CD4-positive, alpha-beta memory T cell (primary cell): ENCODE measurements at places on chromosomes 5 and 9.

DNA sequence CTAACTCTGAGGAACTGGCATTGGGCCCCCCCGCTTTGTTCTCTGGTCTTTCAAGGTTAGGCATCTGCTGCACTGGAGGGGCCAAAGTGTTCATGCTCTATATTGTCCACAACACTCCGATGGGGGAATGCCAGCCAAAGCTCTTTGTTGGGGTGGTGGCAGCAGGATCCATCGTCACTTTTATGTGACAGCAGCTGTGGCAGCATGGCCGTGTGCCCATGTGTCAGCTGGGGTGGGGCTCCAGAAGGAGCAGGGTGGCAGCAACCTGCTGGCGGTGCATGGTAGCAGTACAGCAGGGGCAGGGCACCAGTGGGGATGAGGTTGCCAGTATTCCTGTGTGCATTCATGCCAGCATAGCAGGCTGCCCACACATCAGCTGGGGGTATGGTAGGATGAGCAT, 28.2 kb downstream of the ITGA2 start:
- no peak for DNase-seq

DNA sequence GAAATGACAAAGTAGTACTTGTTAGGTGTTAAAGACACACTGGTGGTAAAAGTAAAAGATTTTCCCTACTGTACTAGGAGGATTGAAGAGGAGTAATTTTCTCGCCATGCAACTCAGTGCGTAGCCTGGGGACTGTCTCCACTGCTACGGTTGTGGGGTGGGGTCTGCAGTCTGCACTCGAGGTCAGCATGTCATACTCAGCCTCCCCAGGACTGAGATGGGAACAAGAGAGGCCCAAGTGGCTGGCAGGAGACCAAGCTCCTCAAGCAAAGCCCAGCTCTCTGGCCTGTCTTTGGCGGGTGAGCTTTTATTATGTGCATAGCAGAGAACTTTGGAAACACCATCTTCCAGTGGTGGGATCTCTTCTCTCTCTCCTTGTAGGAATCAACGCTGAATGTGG, 10.4 kb downstream of the NHP2 start:
- no peak for DNase-seq

DNA sequence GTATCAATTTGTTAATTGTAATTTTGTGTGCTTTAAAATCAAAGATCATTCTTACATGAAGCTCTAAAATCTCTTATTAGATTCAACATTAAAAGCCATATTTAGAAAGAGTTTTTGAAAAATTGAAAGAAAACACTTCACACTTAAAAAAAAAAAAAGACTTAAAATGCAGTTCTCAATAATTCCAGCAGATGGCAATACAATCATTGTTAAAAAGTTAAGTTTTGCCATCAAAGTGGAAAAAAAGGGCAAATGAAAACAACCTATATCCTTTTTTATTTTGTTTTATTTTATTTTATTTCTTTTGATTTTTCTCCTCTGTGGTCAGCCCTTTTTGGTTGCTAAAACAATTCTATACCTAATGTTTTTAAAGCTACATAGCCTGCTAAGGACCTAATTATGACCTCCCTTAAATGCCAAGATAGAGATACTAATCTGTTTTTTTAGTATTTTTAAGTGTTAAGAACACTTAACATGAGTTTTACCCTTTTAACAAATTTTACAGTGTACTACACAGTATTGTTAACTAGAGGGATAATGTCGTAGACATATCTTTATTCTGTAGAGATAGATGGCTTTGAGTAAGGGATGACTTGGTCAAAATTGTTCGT, 154.2 kb upstream of the DAB2 start:
- no peak for DNase-seq

DNA sequence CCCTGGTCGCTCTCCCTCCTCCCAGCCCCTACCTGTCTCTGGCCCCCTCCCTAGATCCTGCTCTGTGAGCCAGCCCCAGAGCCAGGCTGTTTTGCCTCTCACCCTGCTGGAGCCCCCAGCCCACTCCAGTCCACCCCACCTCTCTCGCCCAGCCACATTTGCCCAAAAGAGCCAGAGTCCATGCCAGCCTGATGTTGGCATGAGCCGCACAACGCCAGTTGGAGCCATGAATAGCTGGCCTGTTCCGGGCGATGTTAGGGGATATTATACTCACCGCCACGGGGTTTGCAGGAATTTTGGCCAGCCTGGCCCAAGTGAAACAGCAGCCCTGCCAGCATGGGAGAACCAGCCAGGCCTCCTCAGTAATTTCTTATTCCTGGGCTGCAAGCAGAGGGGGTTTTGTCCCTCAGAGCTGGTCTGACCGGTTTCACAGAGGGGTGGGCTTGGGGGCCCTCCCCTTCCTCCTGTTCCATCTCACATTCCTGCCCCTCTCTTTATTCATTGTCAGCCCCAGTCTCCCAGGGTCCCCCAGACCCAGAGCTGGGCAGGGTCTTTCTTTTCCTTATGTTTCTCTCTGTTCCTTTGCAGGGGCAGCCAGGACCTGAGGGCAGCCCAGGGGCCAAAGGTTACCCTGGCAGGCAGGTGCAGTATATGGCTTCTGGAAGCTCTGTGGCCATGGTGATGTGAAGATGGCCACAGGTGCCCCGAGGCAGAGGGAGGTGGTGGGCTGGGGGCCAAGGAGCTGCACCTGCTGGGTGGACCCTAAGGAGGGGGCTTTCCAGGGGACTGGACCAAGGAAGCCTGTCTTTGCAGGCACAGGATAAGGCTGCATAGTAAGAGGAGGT, 50.1 kb downstream of the COL27A1 start:
- DNase-seq: no peak

- DNase-seq: no peak
Observed at GRCh38 chr5:73120222-73121118, at the start of gene TMEM171. Gene TMEM171, plus strand, starts transcription at chr5:73120575. Its CDS starts 2,799 bp downstream, at chr5:73123374.

GRCh38 chr9:136205707-136205992, 722 bp upstream of the LHX3 start:
- DNase-seq: no peak

- DNase-seq: no peak
Observed at GRCh38 chr9:69571032-69571431, 101.1 kb downstream of the APBA1 start.

DNA sequence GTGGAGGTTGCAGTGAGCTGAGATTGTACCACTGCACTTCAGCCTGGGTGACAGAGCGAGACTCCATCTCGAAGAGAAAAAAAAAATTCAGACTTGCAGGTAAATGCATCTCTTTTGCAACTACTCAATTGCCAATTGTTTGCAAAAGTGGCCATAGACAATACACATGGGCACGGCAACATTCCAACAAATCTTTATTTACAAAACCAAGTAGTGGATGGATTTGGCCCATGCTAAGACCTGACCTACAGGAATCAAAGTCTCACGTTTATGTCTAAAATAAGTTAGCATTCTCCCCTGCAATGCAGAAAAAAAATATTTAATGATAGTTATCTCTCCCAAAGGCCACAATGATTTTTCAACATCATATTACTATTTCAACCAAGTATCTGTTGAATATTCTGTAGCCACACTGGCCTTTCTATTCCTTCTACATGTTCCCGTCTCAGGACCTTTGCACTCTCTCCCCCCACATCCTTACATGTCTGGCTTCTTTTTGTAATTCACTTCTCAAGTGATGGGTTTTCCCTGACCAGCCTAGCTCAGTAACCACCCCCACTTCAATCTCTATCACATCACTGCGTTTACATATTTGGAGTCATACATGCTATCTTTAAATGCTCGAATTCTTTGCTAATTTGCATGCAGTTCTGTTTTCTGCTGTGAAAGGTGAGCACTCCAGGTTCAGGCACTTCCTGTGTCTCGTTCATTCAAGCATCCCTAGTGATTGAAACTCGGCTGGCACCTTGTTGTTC, 54.2 kb downstream of the FNBP1 start:
- peak; percentile 67 for DNase-seq

DNA sequence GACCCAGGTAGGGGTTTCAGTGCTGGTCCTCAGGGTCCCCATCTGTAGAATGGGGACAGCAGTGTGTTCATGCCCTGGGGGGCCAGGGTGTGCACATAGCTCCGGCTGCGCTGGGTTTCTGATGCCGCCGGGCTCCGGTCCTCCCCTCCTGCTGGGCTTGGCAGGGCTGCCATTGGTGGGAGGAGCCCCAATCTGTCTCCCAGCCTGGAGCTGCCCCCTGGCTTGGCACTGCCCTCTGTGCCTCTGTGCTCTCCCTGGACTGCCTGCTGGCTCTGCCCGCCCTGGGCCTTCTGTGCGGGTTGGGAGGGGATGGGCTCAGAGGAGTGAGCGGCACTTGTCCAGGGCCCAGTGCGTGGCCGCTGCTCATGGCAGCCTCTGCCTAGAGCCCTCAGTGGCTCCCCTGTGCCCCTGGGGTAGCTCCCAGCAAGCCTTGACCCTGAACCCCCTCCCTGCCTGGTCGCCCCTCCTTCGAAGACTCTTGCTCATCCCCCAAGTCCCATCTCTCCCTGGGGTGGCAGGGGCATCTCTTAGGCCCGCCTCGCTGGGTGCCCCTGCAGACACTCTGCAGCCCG, 35.7 kb downstream of the RXRA start:
- DNase-seq: no peak

- no peak for DNase-seq
Observed at GRCh38 chr5:150619359-150620230, 20.9 kb upstream of the SYNPO start.

- no peak for DNase-seq
Observed at GRCh38 chr5:96117771-96118651, 156.4 kb upstream of the ELL2 start.

- DNase-seq: no peak
Observed at GRCh38 chr5:123119334-123119986, 30.4 kb downstream of the PRDM6 start.

- no peak for DNase-seq
Observed at GRCh38 chr5:87114631-87115030, 153.1 kb upstream of the RASA1 start.

DNA sequence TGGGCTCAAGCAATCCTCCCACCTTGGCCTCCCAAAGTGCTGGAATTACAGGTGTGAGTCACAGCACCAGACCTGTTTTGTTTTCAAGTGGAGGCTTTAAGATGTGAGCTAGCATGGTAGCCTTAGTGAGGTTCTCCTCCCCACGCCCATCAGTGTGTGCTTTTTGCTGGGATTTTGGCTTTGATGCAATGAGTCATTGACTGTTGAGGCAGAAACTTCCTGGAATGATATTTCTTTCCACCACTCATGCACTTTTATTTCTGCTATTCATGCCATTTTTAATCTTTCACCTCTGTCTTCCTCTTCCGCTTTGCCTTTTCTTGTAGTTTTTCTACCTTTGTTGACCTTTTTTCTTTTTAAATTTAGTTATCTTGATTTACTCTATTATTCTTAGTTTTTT, 4.2 kb upstream of the NFIL3 start:
- DNase-seq: no peak

- DNase-seq: no peak
Observed at GRCh38 chr5:176817841-176818377, 7.5 kb downstream of the UNC5A start.

GRCh38 chr5:97951139-97951538, 768.1 kb upstream of the RIOK2 start:
- no peak for DNase-seq

DNA sequence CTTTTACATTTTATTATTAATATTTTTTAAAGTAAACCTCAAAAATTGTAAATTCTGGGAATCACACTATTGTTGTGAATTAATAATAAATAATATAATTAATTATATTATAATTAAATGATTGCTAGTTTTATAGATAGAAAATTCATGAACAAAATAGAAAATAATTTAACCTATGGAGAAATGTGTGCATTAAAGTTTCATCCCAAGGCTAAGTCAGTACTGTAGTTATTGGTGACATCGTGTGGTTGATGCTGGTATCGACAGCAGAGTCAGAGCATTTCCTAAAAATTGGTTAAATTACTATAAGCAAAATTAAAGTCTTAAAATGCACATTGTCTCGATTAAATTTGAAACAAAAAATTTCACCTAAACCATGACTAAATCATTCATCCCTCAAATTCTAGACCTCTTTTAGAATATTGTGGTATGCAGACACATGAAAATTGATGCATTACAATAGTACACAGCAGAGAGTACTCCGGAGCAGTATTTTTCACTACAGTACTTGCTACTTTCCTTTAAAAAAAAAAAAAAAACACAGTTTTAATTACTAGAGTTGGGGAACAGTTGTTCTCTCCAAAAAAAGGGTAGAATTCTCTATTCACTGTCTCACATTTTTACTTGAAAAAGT, 73.9 kb downstream of the RORB start:
- no peak for DNase-seq

- no peak for DNase-seq
Observed at GRCh38 chr5:56848206-56848605, 32.9 kb downstream of the MAP3K1 start.

DNA sequence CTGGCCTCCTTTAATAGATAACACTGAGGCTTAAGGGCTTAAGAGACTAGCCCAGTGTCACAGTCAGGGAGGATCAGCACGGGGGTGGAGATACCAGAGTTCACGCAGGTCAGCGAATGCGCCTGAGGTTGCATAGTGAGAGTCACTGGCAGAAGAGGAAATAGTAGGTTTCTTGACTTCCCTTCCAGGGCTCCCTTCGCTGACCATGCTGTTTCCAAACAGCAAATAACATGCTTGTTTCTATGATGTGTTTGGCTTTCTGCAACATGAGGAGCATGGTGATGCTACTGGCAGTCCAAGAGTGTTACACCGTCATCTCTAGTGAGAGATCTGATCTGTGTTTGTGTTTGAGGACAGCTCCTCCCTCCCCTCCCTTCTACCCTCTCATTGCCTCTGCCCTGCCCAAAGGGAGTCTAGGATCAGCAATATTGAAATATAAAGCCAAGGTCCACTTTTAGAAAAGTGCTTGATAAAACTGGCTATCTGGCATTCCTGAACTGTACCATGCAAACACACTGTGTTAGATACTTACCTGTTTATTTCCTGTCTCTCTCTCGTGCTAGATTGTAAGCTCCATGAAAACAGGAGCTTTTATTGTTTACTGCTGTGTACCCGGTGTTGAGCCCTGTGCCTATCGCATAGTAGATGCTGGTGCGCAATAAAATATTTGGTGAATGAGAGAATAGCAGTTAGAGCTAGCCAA, 12.3 kb downstream of the TLE4 start:
- DNase-seq: peak; percentile 21

- no peak for DNase-seq
Observed at GRCh38 chr5:145938776-145939539, 2.6 kb downstream of the SH3RF2 start.

DNA sequence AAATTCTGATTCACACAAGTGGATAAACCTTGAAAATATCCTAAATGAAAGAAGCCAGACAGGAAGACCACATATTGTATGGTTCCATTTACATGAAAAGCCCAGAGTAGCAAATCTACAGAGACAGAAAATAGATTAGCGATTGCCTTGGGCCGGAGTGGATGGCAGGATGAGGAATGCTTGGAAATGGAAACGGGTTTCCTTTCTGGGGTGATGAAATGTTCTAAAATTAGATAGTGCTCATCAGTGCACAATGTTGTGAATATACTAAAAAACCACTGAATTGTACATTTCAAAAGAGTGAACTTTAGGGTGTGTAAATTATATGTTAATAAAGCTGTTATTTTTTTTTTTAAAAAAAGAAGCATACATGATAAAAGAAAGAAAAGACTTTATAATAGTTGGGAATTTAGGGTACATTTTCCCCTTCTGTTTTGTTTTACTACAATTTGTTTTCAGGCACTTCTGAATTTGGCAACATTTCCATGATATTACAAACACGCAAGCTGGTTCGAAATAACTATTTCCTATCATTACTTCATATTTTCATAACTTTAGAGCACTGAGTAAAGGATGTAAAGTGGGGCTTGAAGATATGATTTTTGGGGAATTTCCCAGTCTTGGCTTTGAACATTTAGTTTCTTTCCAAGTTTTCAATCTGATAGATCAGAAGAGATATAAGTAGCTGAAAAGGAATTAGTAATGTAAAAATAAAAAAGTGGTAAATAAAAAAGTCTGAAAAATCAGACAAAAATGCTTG, 23.9 kb downstream of the SLC35A4 start:
- no peak for DNase-seq

GRCh38 chr5:67858471-67859031, 357.0 kb upstream of the PIK3R1 start:
- no peak for DNase-seq

GRCh38 chr5:59873113-59873512, 20.4 kb downstream of the PDE4D start:
- DNase-seq: no peak
